Chondrocyte (in vitro differentiated cells): ENCODE measurements at places on chromosomes 16 and 17.
A peak's percentile ranks its signal among the peaks of the same experiment; 100 is the strongest.

DNA sequence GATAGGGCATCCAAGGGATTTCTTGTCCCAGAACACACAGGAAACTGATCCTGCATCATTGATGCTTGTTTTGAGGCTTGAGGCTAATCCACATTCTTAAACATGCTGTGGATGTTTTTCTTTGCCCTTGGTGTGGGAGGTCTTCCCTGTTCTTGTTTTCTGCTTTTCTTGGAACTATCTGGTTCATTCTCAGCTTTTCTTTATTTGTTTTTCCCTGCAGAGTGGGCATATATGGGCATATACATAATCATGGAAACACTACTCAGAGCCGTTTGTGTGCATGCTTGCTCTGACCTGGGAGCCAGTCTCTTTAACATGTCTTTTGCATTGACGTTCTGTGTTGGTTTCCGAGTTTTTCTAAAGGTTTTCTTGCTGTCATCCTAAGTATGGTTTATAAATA, 300.0 kb downstream of the SNX29 start:
- no peak for DNase-seq

DNA sequence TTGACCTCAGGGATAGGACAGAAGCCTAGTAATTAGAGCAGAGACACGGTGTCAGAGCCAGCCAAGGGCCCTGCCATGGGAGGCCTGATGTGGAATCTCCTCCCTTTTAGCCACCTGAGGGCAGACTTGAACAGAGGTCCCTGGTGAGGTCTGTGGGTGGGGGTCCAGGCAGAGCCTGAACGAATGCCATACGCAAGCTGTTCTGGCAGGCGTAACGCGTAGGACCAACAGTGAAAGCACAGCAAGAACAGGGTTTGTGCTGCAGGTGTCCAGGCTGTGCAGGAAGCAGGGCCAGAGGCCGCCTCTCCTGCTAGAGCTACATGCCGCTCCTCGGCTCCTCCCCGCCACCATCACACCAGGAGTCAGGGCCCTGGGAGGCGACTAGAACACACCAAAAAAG, 81.9 kb upstream of the TBX2 start:
- DNase-seq: no peak

DNA sequence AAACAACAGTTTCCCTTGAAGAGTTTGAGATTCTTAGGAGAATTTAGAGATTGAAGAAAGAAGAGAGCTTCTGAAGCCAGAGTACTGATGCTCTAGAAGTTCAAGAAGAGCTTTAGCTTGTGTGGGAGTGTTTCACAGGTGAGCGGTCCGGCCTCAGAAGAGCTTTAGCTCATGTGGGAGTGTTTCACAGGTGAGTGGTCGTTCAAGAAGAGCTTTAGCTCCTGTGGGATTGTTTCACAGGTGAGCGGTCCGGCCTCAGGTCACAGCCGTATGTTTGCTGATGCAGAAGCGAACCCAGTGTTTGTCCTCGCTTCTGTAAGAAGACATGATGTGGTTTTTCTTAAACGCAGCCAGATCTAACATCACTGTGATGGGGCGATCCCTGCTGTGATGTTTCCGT, 76.4 kb downstream of the SEC14L1 start:
- peak; percentile 41 for DNase-seq

GRCh38 chr17:796609-797008, 14.5 kb downstream of the MRM3 start:
- DNase-seq: peak; percentile 87

GRCh38 chr17:44772308-44773045, 13.7 kb downstream of the ADAM11 start:
- peak; percentile 77 for DNase-seq

DNA sequence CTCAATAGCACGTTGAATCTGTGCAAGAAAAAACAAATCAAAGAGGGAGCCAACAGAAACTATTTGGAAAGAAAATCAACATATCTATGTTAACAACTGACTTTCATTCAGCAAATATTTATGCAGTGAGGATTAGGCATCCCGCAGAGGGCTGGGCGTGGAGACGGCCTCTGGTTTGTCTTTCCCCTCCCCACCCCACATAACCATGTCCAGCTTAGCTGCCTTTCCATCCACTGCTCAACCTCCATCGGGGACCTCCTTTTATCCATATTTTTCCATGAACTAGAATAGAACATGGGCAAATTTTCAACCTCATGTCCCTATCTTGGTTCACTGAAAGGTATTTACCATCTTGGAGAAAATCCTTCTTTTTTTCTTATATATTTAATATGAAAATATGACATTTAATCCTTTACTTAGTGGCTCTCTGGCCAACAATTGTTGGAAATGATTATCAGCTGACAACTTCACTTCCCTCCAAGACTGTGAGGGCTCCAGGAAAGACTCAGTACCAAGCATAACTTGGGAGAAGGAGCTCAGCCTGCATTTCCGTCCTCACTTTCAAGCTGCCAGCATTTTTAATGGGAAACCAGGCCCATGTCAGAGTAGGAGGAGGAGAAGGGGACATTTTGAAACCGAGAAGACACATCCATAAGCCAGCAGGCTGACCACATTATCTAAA, 462.6 kb upstream of the MAF start:
- DNase-seq: no peak

- DNase-seq: no peak
These were observed 1.5 kb downstream of the TAOK2 start for GRCh38 chr16:29975134-29975538.

- DNase-seq: no peak
These were observed at the start of gene EMP2 for GRCh38 chr16:10579965-10580882. Gene EMP2, minus strand, starts transcription at chr16:10580598. Its CDS starts 32,981 bp downstream, at chr16:10547617.
